Hypothalamus (tissue), 51 donors: ENCODE measurements at places on chromosomes 3 and 15.

DNA sequence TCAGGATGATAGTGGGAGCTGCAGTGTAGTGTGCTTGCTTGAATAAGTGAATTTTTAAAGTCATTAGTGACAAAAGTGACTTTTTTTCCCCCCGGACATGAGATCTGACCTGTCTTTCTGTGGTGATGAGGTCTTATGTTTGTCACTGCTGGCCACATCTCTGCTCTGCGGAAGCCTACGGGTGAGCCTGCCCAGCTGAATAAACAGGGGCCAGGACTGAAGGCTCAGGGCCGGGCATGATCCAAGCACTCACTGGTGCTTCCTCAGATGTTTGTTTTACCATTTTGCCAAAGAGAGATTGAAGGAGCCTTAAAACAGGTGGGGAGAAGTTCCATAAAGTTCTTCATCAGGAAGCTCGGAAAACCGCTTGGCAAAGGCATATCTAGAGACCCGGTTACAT lies 35.0 kb downstream of the RPL39L start:
- DNase-seq = no peak

GRCh38 chr3:166303681-166304080 lies 466.5 kb upstream of the BCHE start:
- DNase-seq = no peak

GRCh38 chr15:95940431-95940985 lies 390.0 kb upstream of the NR2F2 start:
- no peak for DNase-seq

GRCh38 chr15:90581771-90582352 lies 52.1 kb downstream of the CRTC3 start:
- no peak for DNase-seq

DNA sequence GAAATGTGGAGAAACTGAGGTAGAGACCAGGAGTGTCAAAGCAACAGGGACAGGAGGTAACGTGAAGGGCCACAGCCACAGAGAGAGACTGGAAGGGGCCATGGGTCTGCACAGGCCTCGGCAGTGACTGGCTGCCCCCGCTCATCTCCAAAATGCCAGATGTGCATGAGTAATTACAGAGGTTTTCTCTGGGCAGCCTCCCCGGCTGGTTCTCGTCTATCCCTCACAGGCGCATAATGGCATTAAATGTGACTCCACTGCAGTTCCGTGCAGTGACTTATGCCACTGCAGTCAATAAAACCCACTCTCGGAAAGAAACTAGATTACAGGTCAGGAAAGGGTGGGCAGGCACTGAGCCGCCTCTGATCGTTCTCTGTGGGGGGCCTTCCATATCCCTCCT lies 74.7 kb downstream of the WDR76 start:
- DNase-seq = no peak

GRCh38 chr3:159260049-159260662 lies 458.3 kb downstream of the MFSD1 start:
- DNase-seq = no peak

- DNase-seq = no peak
Measured at GRCh38 chr3:45687828-45688193, 1.4 kb upstream of the SACM1L start.

- DNase-seq = no peak
Measured at GRCh38 chr15:77107068-77107467, 36.2 kb upstream of the TSPAN3 start.

DNA sequence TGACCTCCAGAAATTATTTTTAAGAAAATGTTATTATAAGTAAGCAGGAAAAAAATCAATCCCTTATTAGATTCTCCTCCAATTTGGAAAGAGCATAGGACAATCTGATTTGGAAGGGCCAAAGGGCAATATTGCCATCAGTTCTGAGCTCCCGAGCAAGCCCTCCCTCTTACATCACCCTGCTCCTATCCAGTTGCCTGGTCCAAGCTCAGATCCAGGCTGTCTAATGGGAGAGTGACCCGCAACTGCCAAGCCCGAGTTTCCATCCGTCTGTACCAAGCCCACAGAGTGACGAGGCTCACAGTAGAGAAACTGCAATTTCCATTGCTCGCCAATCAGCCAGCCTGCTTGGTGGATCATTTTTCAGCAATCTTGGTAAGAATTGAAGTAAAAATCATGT lies 187.7 kb downstream of the MEX3B start:
- DNase-seq = no peak

DNA sequence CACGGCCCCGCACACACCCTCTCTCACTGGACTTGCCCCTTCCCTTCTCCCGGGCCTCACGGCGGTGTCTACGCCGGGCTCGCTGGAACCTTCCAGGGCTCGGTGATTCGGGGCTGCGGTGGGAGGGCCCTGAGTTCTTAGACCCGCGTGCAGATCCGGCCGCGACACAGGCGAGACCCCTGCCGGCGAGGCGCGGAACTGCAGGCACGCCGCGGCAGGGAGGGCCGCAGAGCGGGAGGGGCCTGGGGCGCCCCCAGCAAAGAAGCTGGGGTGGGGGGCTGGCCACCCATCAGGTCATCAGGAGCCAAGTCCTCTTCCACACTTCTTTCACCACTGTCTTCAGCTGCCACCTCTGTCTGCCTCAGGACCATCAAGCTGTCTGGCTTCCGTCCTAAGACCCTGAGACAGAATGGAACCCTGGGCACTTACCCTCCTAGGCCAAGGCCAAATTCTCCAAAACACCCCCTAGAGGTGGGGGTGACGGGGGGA lies 164.5 kb downstream of the XXYLT1 start:
- DNase-seq = peak; percentile 68

- no peak for DNase-seq
Measured at GRCh38 chr3:162764808-162765071, 1268.1 kb downstream of the OTOL1 start.

GRCh38 chr15:68389936-68390817 lies 41.8 kb downstream of the ITGA11 start:
- no peak for DNase-seq

DNA sequence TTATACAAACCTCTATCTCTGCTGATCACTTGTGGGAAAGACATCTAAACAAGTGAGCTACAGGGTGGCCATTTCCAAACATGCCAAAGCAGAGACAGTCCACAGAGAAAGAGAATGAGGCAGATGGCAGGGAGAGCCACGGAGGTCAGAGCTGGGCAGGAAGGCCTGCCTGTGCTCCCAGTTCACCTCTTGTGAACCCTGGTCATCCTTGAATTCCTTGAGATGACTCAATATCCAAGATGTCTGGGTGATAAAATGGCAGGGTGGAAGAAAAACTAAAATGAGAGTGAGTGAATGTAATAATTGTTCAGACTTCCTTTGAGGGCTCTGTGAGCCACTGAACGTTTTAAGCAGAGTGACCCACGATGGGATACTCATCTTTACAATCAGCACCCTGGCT lies 104.8 kb downstream of the PLCH1 start:
- no peak for DNase-seq

DNA sequence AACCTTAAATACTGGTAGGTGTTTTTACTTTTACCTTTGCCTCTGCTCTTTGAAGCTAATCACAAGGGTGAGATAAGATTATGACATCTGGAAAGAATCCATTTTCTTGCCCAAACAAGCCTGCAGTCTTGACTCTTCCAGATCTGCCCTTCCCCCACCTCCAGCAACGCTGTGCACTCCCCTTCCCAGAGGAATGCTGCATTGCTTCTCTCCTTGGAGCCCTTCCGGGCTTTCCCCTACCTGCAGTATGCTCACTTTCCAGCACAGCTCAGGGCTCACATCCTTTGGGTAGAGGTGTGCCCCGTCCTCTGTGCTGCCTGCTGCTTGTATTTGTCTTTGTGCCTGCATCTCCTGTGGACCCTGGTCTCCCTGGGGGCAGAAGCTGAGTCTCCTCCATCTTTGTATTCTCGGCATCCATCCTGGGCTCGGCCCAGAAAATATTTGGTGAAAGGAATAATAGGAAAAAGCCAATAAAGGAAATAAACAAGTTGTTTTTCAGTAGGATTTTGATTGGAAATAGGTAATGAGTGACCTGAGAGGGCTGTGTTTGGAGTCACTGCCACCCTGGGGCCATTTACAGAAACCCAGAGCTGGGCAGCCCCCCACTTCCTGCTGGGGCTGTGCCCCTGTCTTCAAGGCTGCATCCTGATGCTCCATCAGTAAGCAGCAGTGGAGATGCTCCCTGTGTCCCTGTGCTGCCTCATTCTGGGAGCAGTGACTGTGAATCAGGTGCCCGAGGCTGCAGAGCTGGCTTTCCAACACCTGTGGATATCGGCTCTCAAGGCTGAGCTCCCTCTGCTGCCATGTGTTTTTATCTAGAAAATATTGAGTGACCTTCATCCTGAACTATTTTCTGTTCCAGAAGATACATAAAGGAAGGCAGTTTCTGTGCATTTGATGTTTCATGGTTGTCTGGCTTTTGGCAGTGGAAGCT lies 117.5 kb downstream of the EEFSEC start:
- DNase-seq = no peak

- DNase-seq = peak; percentile 42
Measured at GRCh38 chr15:52527911-52528563, 643 bp downstream of the MYO5A start.

DNA sequence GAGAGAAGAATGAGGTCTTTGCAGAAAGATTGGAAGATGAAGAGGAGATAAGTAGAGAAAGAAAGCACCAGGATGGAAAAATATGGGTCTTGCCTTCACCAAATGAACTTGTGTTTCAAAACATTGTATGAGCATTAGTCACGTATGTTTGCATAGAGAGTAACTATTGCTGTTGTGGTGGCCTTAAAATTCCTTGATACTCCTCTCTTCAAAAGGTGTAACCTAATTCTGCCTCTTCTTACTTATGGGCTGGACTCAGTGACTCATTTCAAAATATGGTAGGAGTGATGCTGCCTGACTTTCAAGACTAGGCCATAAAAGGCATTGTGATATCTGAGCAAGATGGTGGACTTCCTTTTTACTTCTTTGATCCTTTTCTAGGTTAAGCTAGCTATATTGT lies 228.7 kb upstream of the ZNF385D start:
- DNase-seq = no peak

- no peak for DNase-seq
Measured at GRCh38 chr15:90234096-90234988, at the start of gene GDPGP1. Gene GDPGP1 (plus strand): TSS chr15:90234209. CDS start chr15:90240909, 6,700 bp downstream.

DNA sequence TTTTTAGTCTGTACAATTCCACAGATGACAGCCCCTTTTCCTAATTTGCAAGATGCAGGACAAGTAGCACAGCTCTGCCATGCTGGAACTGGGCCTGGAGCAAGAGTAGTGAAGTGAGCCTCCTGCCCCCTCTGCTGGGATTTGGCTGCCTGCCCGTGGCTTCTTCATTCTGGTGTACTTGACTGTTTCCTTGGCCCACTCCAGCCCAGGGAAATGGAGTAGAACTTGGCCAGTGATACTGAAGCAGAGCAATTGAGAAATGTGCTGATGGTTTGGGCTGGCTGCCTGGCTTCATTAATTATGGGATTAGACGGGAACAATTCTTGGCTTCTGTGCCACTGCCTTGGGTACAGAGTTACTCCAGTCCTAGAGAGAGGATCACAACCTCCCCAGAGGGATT lies 2.8 kb downstream of the GPD1L start:
- DNase-seq = peak; percentile 66

DNA sequence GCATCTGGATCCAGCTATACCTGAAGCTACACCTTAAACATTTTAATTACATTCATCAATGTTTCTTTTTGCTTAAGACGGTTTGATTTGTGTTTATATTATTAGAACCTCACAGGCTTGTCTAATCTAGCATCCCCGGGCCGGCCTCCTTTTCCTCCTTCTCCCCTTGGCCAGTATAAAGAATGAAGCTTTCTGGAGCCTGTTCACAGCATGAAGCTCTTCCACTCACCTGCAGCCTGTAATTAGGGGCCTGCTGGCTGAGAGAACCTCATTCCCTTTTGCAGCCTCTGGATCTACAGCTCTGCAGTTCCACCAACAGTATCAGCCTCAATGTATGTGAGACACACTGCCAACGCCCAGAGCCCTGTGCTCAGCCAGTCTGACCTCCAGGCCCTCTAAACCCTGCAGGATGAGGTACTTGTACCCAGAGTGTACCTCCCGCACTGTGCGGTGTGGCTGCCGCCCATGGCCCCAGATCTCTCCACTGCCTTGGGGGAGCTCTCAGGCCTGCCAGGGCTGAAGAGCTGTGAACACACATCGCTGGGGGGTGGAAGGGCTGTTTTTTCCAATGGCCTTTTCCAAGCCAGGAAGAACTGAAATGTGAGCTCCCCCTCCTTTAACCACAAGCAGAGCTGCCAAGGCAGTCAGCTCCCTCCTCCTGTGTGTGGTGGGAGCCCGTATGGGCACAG lies 114.7 kb upstream of the ALDH1A3 start:
- DNase-seq = no peak

- peak; percentile 41 for DNase-seq
Measured at GRCh38 chr3:173584838-173585831, 187.6 kb downstream of the NLGN1 start.

GRCh38 chr15:94731286-94731685 lies 499.9 kb downstream of the MCTP2 start:
- DNase-seq = no peak

DNA sequence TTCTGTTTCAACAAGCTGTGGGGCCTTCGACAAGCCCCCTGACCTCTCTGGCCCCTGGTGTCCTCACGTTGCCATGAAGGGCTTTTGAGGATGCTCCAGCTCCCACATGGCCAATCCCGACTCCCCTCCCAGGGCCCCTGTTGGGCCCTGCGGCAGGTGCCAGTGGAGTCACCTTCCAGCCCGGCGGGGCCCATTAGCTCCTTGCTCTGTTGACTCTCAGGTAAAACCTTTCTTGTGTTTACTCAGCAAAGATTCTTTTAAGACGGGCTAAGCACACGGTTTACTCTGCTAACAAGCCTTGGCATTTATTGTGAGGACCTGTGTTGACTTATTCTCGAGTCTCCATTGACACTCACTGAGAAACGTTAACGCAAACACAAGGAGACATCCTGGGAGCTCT lies 15.0 kb downstream of the RPLP1 start:
- no peak for DNase-seq

GRCh38 chr3:107344722-107345121 lies 32.5 kb upstream of the CCDC54 start:
- no peak for DNase-seq

GRCh38 chr3:44240061-44240460 lies 1.6 kb upstream of the TOPAZ1 start:
- no peak for DNase-seq

DNA sequence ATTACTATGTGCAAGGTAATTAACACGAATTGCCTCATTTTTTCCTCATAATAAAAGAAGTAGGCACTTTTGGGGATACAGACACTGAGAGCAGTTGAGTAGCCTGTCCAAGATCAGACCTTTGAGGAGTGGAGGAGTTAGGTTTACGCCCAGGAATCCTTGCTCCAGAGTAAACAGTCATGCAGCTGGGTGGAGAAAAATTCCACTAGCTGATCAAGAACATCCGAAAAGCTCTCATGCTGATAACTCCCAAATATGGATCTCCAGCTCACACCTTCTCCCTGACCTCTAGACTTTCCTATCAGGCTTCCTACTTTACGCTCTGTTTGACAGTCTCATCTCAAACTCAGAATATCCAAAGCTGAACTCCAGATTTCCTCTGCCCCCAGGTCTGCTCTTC lies 53.3 kb downstream of the ST6GAL1 start:
- no peak for DNase-seq

GRCh38 chr3:155983834-155984474 lies 113.5 kb downstream of the GMPS start:
- no peak for DNase-seq

GRCh38 chr3:152834776-152835600 lies at the start of gene P2RY1:
Gene P2RY1 (plus strand): TSS chr3:152835131. CDS start chr3:152835783, 652 bp downstream.
- peak; percentile 54 for DNase-seq
